NCI-H526 (cell line): ENCODE measurements at places on chromosomes 3 and 15.
A peak's percentile ranks its signal among the peaks of the same experiment; 100 is the strongest.

GRCh38 chr3:119944091-119944490 lies 150.2 kb downstream of the GSK3B start:
- DNase-seq: no peak

DNA sequence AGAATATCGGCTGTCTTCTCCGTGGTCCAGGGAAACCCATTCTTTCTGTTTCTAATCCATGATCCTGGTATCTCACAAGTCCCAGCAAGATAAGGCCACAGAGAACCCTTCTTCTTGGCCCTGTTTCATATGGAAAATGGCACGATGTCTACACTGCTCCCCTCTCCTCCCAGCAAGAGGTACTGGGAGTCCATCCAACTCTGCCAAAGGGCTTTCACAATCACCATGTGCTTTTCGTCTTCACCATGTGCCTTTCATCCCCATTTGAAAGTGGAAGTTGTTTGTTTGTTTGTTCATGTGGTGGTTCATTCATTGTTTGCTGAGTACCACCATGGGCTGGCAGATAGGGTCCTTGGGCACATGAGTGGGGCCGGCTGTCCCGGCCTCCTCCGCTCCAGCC lies 5.5 kb downstream of the ITIH3 start:
- no peak for DNase-seq

DNA sequence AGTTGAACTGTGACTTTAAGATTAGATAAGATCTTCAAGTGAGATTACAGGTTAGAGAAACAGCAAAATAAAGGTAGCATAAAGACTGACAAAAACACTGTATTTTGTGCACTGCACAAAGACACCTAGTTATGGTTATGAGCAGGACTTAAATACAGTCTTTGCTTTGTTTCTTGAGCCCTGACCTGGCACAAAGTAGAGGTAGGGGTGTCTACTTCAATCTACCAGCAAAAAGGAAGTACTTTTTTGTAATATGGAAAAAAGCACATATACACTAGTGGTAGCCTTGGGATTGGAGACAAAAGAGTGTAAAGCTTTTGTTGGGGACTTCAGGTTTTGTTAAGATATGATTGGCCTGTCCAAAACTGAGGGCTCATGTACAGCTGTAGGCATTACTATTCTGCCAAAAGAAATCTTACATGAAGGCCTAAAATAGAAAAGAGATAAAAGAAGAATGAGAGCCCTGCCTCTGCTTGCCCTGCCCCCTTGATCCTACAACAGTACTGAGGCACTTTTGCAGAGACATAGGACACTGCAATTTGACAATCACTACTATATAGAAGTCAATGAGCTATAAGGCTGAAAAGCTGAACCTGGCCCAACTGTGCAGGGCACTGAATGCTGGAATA lies 194.3 kb downstream of the CBLB start:
- DNase-seq: no peak

DNA sequence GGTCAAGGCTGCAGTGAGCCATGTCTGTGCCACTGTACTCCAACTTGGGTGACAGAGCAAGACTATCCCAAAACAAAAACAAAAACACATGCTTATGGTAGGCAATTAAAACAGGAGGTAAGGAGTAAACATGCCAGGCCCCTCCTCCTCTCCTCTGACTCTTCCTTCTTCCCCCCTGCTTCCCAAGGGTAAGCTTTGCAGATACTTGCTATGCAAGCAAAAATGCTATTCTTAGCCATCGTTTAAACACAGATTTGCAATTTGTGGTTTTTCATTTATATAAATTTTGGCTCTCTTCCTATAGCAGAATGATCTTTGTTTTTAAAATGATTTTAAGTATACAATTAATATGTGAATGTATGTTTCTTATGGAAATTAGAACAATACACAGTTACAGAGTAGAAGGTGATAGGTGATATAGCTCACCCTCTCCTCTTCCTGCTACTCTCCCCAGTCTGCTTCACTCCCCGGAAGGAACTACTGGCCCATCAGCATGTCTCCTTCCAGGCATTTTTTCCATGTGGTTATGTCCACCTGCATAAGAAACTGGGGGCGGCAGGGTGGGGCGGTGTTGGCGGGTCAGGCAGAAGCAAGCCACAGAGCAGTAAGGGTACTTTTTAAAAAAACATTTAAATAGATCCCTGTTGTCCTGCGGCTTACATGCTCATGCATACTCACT lies 42.1 kb downstream of the IGF1R start:
- no peak for DNase-seq

DNA sequence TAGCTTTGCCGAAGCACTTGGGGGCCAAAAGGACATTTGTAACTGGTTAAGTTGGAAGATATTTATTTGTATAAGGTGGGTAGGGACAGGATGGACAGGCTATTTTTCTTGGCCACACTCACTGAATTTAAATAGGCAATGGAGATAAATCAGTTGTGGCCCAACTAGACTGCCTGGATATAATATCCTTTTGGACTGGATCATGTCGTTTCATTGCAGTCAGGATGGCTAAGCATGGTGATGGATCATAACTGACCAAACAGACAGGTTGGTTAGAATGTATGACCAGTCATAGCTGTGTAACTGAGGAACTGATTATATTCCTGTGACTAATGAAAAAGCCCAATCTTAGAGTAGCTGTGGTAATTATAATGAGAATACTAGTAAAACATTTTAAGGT lies 284.0 kb downstream of the LPP start:
- DNase-seq: no peak

DNA sequence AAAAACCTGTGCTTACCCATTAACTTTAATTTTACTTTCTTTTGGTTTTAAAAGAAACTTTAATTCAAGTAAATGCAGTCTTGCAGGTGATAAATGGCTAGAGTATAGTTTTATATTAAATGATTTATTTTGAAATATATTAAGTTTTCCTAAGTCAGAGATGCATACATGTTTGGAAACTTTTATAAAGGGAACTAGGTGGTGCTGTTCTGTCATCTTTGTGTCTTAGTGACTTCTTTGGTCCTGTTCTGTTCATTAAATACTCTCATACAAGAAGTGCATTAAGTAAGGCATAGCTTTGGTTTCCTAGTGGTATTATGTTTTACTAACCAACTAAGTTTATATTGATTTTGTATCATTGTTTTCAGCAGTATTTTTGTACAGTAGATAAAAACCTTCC lies 15.6 kb downstream of the CADM2 start:
- DNase-seq: no peak

- DNase-seq: no peak
These were observed 32.6 kb downstream of the MB21D2 start for GRCh38 chr3:192884777-192885773.

GRCh38 chr15:78750566-78750965 lies 60.7 kb downstream of the ADAMTS7 start:
- DNase-seq: no peak

DNA sequence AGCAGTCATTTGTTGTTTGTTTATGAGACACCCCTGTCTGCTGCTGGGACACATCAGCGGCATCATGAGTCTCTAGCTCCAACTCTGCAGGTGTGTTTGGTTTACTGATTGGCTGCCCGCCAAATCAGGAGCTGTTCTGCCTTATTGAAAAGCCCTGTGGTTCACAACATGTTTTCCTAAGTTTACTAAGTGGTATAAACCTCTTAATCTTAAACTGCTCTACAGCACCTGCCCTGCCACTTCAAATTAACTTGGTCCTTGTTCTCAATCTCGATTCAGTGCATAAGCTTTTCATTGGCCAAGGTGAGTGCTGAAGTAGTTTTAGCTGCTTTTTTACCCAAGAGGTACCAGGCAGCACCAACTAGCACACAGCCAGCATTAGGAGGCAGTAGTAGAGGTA lies 77.8 kb upstream of the WDR72 start:
- DNase-seq: peak; percentile 33

GRCh38 chr15:34994925-34995324 lies 6.8 kb upstream of the ZNF770 start:
- no peak for DNase-seq

GRCh38 chr3:143367171-143367570 lies 247.6 kb downstream of the CHST2 start:
- DNase-seq: no peak

- DNase-seq: no peak
These were observed 135.5 kb upstream of the RARB start for GRCh38 chr3:25292595-25292994.

DNA sequence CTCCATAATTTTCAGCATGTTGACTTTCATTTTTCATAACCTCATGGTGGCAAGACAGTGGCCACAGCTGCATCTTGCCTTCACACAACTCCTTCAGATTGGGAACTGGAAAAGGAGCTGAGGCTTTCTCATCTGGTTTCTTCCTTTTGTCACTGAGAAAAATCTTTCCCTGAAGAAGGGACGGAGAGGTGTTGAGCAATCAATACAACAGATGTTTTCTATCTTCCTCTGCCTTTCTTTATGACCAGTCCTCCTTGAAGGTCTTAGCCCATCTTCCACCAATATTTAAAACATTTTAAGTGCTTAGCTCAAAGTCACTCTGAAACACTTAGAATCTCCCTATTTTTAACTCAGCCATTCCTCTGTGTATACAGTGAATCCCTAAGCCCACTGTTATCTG lies 11.9 kb downstream of the ZNF660 start:
- no peak for DNase-seq

DNA sequence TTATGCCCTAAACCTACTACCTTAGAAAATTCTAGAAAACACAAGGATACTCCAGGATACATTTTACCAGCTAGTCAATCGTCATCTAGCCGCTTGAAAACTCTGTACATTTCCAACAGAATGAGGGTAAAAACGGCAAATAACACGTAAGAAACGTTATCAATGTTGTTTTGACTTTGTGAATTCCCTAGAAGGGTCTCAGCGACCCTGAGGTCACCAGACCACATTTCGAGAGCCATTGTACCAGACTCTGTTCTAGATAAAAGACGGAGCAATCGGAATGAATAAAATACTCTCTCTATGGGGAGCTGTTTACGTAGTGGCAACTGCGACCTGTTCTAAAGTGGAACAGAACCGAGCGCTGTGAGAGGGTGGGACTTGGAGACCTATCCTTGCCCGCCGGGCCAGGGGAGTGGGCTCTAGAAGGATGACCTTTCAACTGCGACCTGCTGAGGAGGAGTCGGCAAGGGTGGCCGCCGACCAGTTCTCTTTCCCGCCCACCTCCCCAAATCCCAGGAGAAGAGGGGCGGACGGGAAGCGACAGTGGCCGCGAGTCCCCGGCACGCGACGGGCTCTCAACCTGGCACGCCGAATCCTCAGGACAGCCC lies 778 bp upstream of the AP4E1 start:
- peak; percentile 64 for DNase-seq

DNA sequence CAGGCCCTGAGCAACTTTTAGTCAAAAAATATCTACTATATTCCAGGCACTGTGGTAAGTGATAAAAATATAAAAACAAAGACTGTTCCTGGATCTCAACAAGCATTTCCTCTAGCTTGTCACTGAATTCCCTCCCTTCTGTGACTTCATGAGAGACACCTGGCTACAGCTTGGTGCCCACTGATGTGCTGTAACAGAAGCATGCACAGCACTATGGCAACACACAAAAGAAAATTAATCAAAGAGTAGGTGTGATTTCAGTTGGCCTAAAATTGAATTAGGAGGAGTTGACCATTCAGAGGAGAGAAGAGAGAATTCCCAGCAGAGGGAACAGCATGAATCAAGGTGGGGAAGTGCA lies 158.9 kb upstream of the LPP start:
- DNase-seq: no peak

GRCh38 chr15:79078763-79079410 lies 11.7 kb downstream of the RASGRF1 start:
- no peak for DNase-seq

DNA sequence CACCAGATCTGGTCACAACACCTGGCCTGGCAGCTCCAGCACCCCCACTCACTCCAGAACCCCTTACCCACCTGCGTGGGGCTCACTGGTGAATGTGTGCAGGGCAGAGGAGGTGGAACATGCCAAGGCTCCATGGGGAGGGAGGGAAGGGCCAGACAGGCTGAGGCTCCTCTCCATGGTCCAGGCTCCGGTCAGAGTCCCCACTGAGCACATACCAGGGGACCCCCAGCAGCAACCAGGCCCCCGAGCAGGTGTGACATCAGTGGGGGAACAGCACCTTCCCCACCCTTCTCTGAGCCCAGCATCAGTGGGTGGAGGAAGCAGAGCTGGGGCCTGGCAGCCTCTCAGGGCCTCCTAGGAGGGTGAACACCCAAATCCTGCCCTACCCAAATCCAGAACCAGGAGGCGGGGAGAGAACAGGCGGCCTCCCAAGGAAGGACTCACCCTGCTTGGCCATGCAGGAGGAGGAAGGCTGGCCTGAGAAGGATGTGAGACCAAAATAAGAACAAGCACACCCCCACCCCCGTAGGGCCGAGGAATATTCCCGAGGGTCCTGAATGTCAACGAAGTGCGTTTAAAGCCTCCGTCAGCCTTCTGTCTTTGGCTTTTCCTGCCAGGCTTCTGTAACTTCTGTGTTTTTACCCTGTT lies 1.1 kb upstream of the GP9 start:
- DNase-seq: no peak

GRCh38 chr3:157816896-157817295 lies 289.3 kb downstream of the SHOX2 start:
- DNase-seq: no peak

DNA sequence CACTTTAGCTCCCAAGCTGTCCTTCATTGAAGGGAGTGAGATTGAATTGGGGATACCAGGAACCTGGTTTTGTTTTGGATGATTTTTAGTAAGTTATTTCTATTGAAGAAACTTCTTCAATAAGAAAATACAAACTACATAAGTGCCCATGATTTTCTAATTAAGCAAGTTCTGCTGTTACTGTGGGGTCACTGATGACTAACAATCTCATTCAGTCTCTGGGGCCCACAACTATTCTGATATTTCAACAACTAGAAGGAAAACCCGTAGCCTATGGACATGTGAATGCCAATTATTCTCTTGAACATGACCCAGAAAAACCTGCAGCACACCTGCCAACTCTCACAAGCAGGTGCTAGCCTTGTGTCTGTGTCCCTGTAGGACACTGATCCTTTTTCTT lies 184.6 kb downstream of the DCLK3 start:
- no peak for DNase-seq

- no peak for DNase-seq
These were observed 46.3 kb downstream of the DGKG start for GRCh38 chr3:186315581-186316354.
